Stimulated activated CD4-positive, alpha-beta T cell treated with anti-CD3 and anti-CD28 coated beads, TNF-alpha, amount 100 ng/mL, for 4 hours (primary cell): ENCODE measurements at places on chromosomes 4 and X.

DNA sequence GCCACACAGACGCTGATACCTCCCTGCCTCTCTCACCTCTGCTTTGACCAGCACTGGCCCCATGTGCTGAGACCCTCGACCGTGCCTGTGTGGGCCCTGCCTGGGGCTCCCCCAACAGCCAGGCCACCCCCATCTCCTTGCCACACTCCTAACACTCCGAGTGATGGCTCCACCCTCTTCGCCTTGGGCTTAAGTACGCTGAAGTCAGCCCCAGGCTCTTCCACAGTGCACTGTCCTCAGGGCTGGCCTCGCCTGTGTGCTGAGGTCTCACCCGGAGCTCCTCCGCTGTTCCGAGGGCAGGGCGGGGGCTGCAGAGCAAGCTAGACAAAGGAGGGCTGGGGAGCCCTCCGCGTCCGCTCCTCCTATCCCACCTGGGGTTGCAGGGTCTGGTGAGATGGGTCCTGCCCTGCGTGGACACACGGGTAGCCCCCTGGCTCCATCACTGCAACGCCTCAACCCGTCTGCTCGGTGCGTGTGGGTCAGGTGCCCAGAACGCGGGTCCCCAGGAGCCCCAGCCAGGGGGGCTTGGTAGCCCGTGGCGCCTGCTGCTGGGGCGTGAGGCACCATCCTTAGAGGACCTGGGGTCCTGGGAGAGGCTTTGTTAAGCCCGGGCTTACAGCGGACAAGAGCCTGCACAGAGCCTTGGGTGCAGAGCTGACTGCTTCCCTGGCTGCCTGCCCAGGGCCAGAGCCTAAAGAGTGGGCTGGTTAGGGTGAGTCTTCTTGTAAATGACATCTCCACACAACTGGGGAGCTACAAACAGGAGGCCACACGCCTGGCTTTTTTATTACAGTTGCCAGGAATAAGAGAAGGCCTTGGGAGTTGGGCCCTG lies 42.6 kb upstream of the NKX1-1 start:
- DNase-seq = no peak

DNA sequence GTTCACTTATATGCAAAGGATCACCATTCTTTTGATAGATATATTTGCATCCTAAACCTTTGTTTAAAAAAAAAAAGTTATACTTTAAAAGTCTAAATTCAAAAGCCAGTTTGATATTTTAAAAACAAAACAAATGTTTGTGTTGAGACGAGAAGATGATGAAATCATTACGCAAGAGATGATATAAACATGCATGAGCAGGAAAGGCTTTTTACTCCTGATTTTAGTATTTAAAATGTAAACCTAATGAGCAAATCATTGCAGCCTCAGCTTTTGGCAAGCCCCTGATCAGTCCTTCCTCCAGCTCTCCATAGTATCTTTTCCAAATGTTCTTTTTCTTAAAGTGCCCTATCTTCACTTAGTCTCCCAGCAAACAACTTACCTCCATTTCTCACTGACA lies 115.6 kb downstream of the ARAP2 start:
- DNase-seq = no peak

GRCh38 chr4:69104719-69105275 lies 8.5 kb downstream of the UGT2B7 start:
- no peak for DNase-seq

GRCh38 chrX:19549838-19550237 lies 34.5 kb upstream of the MAP3K15 start:
- DNase-seq = no peak

- no peak for DNase-seq
Observed at GRCh38 chrX:81261576-81261975, 59.7 kb downstream of the SH3BGRL start.

DNA sequence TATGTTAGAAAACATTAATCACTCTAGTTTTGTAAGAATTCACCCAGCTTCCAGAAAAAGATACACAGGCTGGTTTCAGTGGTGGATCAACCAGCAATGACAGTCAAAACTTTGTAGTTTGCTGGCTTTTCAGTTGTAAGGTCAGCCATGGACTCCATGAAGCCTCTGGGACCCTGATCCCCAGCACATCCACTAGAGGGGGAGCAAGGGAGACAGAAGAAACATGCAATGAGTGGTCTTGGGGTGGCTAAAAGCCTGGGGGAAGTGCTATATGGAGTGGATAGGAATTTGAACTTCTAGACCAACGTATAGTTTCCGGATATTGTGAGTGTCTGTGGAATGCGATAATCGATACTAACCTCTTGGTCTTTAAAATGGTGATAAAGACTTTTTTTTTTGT lies 72.7 kb downstream of the AFF2 start:
- DNase-seq = no peak

DNA sequence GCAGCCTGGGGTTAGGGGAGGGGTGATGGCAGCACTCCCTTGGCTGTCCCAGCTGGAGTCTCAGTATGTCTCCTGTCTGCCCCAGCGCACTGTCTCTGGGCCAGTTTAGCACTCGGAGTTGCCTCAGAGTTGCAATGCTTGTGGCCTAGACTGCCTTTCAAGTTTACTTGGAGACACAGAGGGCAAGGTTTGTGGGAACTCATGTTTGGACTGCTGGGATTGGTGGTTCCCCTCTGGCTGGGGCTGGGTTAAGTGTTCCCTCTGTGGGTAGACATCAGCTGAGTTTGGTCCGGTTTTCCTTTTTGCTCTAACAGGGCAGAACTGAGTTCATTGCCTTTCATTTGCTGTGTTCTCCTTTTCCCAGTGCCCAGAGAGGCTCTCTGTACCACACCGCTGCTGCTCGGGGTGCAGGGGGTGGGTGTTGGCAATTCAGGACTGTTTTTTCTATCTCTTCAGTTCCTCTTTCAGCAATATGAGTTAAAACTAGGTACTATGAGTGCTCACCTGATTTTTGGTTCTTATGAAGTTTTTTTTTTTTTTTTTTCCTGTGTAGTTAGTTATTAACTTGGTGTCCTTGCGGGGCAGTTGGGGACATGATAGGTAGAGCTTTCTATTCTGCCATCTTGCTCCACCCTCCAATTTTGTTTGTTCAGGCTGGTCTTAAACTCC lies 17.2 kb downstream of the RAB33B start:
- no peak for DNase-seq

GRCh38 chr4:16100833-16101232 lies 17.0 kb upstream of the PROM1 start:
- DNase-seq = no peak

DNA sequence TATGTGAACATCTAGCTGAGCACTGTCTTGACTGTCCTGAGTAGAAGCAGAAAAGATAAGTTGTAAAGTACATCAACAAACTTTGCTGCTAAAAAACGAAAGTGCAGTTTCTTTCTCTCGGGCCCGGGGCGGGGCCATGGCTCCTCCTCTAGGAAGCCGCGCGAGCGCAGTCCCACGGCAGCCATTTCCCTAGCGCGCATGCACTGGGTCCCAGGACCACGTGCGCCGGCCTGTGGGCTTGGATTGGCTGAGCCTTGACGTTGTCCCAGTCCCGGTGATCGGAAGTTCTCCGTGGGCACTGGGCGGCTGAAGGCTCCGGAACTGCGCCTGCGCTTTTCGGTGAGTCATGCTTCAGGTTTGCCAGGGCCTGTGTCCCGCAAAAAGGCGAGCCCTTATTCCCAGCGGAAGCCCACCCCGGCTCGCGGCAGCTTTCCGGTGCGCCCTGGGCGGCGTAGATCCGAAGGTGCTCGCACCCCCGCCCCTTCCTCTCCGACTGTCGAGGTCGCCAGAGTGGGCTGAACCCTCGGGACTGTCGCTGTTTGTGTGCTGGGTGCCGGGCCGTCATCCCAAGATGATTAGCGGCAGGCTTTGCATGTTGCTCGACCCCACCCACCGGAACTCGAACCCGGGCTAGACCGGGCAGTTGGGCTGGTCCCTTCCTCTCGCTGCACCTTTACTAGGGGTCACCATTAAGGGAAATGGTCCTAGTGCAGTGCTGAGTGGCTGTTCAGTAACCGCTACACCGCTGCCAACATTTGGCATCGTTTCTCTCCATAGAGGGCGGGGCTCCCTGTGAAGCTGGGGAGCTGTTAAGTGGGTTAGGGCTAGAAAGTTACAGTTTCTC lies at the start of gene TCEANC:
TSS of gene TCEANC (plus strand) at position 292 of the 844 bp plus-strand sequence. CDS start 9,368 bp downstream, outside the sequence.
- peak; percentile 83 for DNase-seq

DNA sequence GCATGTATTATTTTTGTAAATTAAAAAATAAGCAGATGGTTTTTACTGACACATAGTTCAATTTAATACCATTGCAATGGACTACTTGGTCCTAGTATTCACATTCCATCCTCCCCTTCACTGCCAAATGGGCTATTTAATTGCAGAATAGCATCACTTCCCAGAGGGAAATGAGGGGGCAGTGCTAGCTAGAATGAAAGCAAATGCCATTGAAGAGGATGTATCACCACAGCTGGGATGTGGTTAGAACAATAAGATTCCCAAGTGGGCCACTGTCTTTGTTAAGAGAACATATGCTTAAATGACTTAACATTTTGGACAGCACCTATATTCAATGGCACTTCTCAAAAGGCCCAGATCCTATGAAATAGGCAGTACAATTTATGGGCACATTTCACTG lies 224.7 kb downstream of the RBMX2 start:
- no peak for DNase-seq

- DNase-seq = no peak
Observed at GRCh38 chr4:48490680-48491513, 845 bp downstream of the ZAR1 start.

DNA sequence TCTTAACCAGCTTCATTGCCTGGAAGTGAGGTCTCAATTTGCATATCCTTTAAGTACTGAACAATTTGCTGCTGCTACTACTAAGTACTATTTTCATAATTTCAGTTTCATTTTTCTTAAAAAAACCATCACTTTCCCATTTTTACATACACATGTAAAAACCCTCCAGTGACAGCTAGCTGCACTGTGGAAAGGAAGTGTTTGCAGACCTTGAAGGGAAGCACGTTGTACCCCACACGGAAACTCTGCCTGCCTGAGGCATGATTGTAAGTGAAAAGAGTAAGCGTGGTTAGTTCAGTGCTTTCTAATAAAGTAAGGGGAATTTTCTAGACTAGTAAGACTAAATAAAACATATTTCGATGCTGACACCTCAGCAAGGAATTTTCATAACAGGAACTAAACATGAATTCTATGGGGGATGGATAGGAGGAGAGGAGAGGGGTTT lies 103.6 kb downstream of the RAPGEF2 start:
- DNase-seq = no peak
